ENCODE measurements at places on chromosomes 3 and 15.
A peak's percentile ranks its signal among the peaks of the same experiment; 100 is the strongest.

GRCh38 chr3:184174646-184175492 is at the start of gene AP2M1:
TSS of gene AP2M1 (plus strand) at chr3:184174855. CDS start at chr3:184176994, 2,139 bp downstream.
- DNase-seq = peak; percentile 96

- DNase-seq = no peak
Measured at GRCh38 chr15:40427188-40427587, 13.6 kb upstream of the BAHD1 start.

DNA sequence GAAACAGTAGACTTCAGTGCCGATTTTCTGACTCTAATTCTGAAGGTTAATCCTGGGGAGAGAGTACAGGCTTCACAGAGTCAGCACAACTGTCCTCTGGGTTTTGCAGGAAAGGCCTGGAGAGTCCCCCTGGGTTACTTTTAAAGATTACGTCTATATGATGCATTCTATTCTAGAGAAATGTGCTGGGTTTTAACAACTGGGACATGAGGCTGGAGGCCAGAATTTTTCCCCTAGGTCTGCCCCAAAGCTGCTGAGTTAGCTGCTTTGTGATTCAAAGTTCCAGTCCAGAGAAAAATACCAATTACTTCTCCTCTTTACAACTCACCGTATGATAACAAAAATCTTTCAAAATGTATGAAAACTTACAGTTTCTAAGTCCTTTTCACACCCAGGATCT is 240.7 kb upstream of the TPRG1 start:
- DNase-seq = no peak

GRCh38 chr15:33234020-33234461 is 39.5 kb upstream of the FMN1 start:
- no peak for DNase-seq

GRCh38 chr3:90080988-90081387 is 973.6 kb downstream of the EPHA3 start:
- DNase-seq = no peak

GRCh38 chr15:58519516-58519915 is 87.7 kb downstream of the LIPC start:
- DNase-seq = no peak

DNA sequence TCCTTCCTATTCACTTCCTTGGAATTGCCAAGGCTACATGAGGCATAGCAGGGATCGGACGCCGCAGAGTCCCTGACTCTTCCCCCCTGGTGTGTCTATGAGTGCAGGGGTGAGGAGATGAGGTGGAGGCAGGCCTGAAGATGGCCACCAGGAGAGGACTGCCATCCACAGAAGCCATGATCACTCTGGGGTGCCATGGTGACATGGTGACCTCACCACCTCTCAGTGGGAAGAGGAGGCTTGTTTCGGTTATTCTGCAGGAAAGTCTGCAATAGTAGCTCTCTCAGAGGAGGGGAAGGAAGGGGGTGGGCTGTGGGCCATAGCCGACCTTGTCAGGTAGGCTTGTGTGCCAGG is 57.0 kb upstream of the LIMD1 start:
- no peak for DNase-seq

- DNase-seq = no peak
Measured at GRCh38 chr15:28955160-28955992, 69.6 kb downstream of the APBA2 start.

- no peak for DNase-seq
Measured at GRCh38 chr15:42784705-42785104, 47.8 kb upstream of the CDAN1 start.

DNA sequence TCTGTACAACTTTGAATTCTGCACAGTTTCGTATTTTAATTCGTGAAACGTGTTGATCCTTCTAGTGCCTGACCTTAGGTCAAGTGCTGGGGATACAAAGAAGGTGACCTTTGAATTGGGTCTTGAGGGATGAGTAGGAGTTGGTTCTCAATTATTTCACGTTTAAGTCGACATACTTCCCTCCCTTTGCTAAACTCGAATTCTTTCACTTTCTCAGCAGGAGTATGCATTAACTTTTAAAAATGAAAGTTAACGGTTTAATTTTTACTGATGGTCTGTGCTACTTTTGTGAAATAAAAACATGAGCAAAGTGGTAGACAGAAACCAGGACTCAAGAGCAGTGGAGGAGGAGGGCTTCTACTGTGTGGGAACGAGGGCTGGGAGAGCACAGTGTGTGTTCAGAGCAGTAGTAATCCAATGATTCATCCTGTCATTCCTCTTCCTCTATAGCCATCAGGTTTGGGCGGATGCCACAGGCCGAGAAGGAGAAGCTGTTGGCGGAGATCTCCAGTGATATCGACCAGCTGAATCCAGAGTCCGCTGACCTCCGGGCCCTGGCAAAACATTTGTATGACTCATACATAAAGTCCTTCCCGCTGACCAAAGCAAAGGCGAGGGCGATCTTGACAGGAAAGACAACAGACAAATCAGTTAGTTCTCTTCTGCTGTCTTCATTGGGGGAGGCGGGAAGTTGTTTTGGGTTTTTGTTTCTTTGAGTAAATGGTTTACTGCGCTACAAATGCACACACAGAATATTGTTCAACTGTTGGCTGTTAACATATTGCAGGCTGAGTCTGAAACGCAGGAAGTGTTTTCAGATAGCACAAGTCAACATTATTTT is 78.6 kb upstream of the TSEN2 start:
- no peak for DNase-seq

GRCh38 chr3:58082047-58082446 is 73.8 kb downstream of the FLNB start:
- DNase-seq = no peak

DNA sequence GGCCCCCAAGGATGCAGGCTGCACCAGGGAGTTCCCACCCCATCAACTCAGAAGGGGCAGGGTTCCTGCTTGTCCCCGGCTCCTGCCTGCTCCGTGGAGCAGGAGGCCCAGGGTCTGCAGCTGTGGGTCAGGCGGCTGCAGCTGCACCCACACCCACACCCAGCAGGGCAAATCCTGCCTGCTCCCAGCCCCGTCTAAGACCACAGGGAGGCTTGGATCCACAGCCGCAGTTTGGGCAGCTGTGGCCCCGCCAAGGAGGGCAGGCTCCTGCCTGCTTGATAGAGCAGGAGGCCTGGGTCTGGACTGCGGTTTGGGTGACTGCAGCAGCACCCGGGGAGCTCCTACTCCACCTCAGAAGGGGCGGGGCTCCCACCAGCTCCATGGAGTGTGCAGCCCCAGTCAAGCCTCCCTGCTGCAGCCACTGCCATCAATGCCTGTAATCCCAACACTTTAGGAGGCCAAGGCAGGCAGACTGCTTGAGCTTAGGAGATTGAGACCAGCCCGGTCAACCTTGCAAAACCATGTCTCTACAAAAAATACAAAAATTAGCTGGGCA is 163.6 kb downstream of the OSBPL10 start:
- no peak for DNase-seq

- DNase-seq = no peak
Measured at GRCh38 chr3:16482194-16482769, 31.2 kb downstream of the RFTN1 start.

- no peak for DNase-seq
Measured at GRCh38 chr3:76370749-76371520, 585.6 kb upstream of the ZNF717 start.

DNA sequence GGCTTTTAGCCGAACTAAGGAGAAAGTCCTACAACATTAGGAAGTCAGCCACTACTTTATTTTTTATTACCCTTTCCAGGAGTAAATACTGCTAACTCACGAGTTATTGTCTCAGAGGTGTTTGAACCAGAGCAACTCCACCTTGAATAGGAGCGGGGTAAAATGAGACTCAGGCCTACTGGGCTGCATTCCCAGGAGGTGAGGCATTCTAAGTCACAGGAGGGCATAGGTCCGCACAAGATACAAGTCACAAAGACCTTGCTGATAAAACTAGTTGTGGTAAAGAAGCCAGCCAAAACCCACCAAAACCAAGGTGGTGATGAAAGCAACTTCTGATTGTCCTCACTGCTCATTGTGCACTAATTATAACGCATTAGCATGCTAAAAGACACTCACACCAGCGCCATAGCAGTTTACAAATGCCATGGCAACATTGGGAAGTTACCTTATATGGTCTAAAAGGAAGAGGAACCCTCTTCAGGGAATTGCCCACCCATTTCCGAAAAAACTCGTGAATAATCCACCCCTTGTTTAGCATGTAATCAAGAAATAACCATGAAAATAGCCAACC is 555.9 kb downstream of the IGSF11 start:
- DNase-seq = no peak

GRCh38 chr3:188946351-188947240 is 225.2 kb upstream of the TPRG1 start:
- DNase-seq = no peak

DNA sequence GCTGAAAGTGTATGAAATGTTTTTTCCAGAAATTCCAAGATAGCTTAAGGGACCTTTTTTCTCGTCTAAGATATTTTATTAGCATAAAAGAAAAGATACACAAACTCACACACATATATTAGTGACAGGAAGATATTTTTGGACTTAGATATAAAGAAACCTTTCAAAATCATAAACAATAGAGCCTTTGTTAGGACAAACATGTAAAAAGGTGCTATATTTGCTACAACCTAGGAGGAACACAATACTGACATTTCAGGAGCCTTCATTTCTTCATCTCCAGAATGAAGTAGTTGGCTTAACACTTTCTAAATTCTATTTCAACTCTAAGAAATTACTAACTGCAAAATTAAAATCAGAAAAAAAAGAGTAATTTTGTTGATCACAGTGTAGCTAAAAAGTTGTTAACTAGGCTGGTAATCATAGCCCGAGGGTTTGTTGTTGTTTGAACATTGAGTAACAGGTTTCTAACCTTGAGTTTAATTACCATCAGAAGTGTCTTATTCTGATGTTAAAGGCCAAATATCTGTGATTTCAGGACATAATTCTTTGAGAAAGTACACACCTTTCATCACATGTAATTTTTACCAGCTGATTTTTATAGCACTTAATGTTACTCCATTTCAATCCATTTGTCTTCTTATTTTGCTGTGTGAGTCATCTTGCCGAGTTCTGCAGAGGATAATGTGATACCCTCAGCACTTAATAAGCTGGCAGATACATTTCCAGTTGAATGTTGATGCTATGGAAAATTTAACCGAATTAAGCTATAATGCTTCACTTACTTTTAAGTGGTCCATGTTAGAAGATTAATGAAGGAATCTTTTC is 97.3 kb downstream of the MBNL1 start:
- DNase-seq = no peak

DNA sequence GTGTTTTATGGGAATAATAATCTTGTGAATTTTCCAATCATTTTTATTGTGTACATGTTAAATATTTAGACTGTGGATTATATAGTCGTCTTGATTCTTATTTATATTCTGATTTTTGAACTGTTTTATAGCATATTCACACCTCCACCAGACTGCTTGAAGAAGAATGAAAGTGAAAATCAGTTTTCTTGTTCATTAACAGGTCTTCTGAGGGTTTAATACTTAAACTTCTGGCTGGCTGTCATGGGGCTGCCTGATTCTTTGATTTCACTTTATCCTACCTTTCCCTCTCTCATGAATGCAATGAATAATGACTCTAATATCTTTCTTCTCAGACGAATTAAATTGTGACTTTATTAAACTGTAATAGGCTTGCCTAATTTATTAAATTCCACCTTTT is 56.2 kb downstream of the ATP2C1 start:
- no peak for DNase-seq

DNA sequence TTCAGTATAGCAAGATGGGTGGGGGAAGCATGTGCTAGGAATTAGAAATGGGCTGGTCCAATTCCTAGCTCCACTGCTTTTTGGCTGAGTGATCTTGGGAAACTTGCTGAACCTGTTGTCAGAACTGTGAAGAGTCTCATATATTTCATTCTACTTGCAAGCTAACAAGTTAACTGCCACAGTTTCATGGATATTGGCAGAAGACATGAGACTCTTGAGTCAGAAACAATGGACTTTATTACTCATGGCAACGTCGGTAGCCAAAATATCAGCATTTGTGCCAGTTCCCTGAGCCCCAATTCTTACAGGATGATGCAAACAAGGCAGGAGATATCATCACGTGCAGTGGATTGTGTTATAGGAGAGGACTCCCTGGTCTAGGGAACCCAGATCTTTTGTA is 26.6 kb upstream of the PLAAT1 start:
- no peak for DNase-seq

- no peak for DNase-seq
Measured at GRCh38 chr3:9077029-9077428, 113.8 kb upstream of the RAD18 start.

DNA sequence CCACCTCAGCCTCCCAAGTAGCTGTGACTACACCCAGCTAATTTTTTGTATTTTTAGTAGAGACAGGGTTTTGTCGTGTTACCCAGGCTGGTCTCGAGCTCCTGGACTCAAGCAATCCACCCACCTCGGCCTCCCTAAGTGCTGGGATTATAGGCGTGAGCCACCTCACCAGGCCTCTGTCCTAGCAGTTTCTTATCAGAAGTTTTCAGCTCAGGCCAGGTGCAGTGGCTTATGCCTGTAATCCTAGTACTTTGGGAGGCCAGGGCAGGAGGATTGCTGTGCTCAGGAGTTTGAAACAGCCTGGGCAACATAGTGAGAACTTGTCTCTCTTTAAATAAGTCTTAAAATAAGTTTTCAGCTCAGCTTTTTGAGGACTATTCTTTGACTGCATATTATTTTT is 48.4 kb downstream of the SGO1 start:
- DNase-seq = no peak

- no peak for DNase-seq
Measured at GRCh38 chr15:21270474-21270873, 169.8 kb downstream of the POTEB3 start.

DNA sequence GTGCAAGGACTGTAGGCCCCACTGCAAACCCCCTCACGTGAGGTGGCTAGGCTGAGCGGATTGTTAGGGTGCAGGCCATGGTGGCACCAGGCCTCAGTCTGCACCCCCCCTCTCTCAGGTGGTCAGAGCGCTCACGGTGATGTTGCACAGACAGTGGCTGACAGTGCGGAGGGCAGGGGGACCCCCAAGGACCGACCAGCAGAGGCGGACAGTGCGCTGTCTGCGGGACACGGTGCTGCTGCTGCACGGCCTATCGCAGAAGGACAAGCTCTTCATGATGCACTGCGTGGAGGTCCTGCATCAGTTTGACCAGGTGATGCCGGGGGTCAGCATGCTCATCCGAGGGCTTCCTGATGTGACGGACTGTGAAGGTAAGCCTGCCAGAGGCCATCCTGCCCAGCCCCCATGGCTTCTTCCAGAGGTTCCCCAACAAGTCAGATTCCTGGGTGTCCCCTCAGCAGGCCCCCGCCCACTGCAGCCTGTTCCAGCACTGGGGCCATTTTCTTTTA is 18.2 kb downstream of the ATRIP start:
- no peak for DNase-seq

GRCh38 chr15:35210370-35210769 is 125.3 kb upstream of the NANOGP8 start:
- DNase-seq = no peak

- no peak for DNase-seq
Measured at GRCh38 chr3:171219258-171219657, 192.7 kb upstream of the SLC2A2 start.

- DNase-seq = no peak
Measured at GRCh38 chr15:57553526-57553925, 38.2 kb upstream of the MYZAP start.

GRCh38 chr3:156626104-156626503 is 48.3 kb upstream of the TIPARP start:
- DNase-seq = no peak

GRCh38 chr3:13853978-13854296 is 25.9 kb downstream of the WNT7A start:
- no peak for DNase-seq
